ENCODE measurements at places on chromosomes 11 and 22. TPM values are rescaled to one million over a fixed set of nuclear protein-coding genes. Genes with fewer than 3 reads are reported as not detected.

- no peaks in the 10 kb centered on the region for H3K4me1 ChIP-seq
- no peak overlapping the region for H3K27ac ChIP-seq
- no peak overlapping the region for H3K4me3 ChIP-seq
- no peak for DNase-seq
- H3K36me3 ChIP-seq: no peaks in the 10 kb centered on the region
Observed at GRCh38 chr11:119847853-119848252, 118.9 kb upstream of the NECTIN1 start.

- peaks cover 2% of the 10 kb centered on the region for H3K4me1 ChIP-seq
- peaks cover 6% of the 10 kb centered on the region for H3K27me3 ChIP-seq
- no peak for DNase-seq
- no peak overlapping the region for H3K27ac ChIP-seq
Observed at GRCh38 chr11:130029137-130029536, 26.5 kb upstream of the PRDM10 start.

DNA sequence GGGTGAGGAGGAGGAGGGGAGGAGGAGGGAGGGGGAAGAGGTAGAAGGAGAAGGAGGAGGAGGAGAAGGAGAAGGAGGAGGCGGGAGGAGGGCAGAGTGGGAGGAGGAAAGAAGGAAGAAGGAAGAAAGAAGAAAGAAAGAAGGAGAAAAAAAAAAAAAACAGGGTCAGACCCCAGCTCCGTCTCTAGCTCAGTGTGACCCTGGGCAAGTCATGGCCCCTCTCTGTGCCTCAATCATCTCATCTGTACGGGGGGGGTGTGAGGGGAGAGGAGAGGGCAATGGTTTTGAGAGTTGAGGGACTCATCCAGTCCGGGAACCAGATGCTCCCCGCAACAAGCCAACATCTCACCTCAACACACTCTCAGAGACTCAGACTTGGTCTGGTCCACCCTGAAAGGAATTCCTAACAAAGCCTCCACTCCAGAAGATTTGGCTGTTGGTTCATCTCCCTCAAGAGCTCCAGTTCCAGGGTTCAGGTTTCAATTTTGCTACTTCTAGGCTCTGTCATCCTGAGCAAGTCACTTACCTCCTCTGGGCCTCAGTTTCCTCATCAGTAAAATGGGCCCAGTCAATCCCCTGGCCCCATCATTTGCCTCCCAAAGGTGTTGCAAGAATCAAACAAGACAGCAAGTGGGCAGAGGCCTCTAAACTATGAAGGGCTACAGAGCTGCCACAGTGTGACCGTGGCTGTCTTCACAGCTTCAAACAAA is 7.7 kb downstream of the CARD10 start:
- H3K27ac ChIP-seq: no peak overlapping the region
- H3K4me1 ChIP-seq: no peaks in the 10 kb centered on the region
- H3K27me3 ChIP-seq: peaks cover 8% of the 10 kb centered on the region
- H3K36me3 ChIP-seq: no peaks in the 10 kb centered on the region

DNA sequence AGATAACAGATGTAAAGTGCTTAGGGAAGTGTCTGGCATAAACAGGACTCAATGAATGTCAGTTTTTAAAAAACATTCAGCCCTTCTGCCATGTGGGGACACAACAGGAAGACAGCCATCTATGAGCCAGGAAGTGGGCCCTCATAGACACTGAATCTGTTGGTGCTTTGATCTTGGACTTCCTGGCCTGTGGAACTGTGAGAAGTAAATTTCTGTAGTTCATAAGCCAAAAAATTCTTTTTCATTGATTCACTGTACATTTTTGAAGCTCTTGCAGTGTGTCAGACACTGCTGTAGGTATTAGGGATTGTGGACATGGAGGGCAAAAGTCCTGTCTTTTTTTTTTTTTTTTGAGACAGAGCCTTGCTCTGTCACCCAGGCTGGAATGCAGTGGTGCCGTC is 188.6 kb downstream of the HIPK3 start:
- no peaks in the 10 kb centered on the region for H3K36me3 ChIP-seq
- H3K4me3 ChIP-seq: no peak overlapping the region
- no peak overlapping the region for H3K27ac ChIP-seq
- no peak for DNase-seq

DNA sequence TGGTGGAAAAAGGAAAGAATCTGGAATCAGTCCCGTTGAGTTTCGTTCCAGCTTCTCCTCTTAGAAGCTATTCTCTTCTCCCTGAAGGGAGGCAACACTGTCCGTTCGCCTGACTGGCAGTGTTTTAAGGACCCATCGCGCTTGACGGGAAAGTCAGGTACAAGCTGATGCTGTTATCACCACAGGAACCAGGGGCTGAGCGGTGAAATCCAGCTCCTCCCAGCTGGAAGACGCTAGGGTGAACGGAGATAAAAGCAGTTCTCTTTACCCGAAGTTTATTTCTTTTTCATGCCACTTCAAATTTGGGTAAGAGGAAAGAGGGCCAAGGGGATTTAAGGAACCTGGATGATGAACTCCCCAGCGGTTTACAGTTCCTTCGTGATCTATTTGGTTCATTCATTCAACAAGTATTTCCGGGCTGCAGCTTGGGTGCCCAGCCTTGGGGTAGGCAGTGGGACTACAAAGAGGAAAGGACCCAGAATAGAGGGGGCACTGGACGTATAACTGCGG is 551 bp upstream of the DEUP1 start:
- DNase-seq: no peak
- H3K4me3 ChIP-seq: peak overlapping the region; percentile 40
- H3K27ac ChIP-seq: no peak overlapping the region
- H3K4me1 ChIP-seq: peaks cover 6% of the 10 kb centered on the region
- peaks cover 41% of the 10 kb centered on the region for H3K27me3 ChIP-seq
- no peaks in the 10 kb centered on the region for H3K36me3 ChIP-seq

- H3K27me3 ChIP-seq: no peaks in the 10 kb centered on the region
- H3K27ac ChIP-seq: peak overlapping the region; percentile 72
- H3K4me3 ChIP-seq: no peak overlapping the region
Observed at GRCh38 chr11:47863189-47863897, 15.2 kb upstream of the NUP160 start.

DNA sequence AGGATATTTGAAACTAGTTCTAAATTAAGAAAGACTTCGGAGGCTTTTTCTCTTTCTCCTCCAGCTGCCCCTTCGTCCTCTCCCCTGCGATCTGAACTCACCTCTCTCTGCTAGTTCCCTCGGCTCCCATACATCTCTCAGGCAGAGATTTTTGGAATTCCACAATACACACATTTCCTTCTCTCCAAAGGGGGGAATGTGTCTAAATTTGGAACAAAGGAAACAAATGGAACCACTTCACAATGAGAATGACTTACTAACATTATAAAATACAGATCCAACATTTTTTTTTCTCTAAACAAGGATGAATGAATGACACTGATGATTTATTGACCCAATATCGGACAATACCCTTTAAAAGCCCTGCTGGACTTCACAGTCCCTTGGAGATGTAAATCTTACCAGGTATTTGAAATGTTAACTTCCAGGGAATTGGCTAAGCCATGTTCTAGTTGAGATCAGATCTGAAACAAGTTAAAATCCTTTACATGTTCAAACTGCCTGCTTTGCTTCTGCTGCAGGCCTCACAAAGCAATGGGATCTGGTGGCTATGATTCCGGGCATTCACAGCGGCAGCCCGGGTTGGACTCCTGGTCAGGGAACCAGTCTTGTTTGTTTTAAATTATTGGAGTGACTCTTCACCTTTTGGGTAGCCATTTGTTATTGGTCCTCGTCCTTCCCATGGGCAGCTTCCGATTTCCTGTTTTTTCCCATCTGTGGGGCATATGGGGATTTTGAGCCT is 20.5 kb upstream of the GSTP1 start:
- peaks cover 11% of the 10 kb centered on the region for H3K4me1 ChIP-seq
- DNase-seq: no peak
- peaks cover 28% of the 10 kb centered on the region for H3K27me3 ChIP-seq
- H3K4me3 ChIP-seq: no peak overlapping the region
- no peak overlapping the region for H3K27ac ChIP-seq

GRCh38 chr22:35604621-35605368 is 12.3 kb downstream of the MB start:
- H3K4me3 ChIP-seq: no peak overlapping the region
- peaks cover 4% of the 10 kb centered on the region for H3K27me3 ChIP-seq
- H3K4me1 ChIP-seq: peaks cover 8% of the 10 kb centered on the region
- no peak for DNase-seq
- no peaks in the 10 kb centered on the region for H3K36me3 ChIP-seq

NLRP14 gene
- total RNA-seq: not detected

SLC29A2 gene
- total RNA-seq: 8.4 TPM
